NCI-H1694 (cell line): ENCODE measurements at places on chromosomes 16 and 17.

GRCh38 chr17:50938821-50939541, 72.8 kb upstream of the TOB1 start:
- DNase-seq, result no peak

DNA sequence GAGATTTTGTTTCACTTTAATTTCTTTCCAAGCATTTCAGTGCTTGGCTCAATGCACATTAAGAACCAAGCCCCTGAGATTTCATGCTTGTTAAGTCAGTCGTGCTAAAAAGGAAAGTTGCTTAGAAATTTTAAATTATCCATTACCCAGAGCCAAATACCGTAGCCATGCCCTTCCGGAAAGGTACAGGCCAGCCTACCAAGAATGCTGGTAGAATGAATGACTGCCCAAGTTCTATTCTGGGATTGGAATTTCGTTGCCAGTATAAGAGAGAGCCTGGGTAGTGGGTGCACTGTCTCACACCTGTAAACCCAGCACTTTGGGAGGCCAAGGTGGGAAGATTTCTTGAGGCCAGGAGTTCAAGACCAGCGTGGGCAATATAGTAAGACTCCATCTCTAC, 194.0 kb downstream of the KATNIP start:
- no peak for DNase-seq

- DNase-seq, result no peak
Measured at GRCh38 chr16:15521758-15522509, 87.5 kb downstream of the BMERB1 start.

- DNase-seq, result no peak
Measured at GRCh38 chr17:67477687-67478086, 100.6 kb downstream of the PITPNC1 start.

DNA sequence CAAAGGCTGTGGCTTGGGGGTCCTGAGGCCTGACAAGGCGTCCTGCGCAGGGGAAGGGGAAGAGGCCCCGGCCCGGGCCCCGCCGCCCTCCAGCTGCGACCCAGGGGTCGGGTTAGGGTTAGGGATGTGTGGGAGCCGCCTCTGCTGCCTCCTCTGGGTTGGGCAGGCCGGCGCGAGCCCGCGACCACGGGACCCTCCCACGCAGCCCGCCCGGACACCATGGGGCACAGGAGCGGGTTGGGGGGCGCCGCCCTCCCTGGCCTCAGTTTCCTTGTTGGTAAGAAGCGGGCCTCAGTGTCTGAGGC, 386 bp downstream of the CIAO3 start:
- DNase-seq, result no peak

- DNase-seq, result no peak
Measured at GRCh38 chr17:63344383-63344782, 101.7 kb downstream of the CYB561 start.

GRCh38 chr16:80462917-80463316, 77.9 kb upstream of the DYNLRB2 start:
- no peak for DNase-seq

- DNase-seq, result no peak
Measured at GRCh38 chr17:740240-741017, 8.0 kb downstream of the TLCD3A start.

- no peak for DNase-seq
Measured at GRCh38 chr16:57711993-57712392, 17.4 kb downstream of the DRC7 start.

DNA sequence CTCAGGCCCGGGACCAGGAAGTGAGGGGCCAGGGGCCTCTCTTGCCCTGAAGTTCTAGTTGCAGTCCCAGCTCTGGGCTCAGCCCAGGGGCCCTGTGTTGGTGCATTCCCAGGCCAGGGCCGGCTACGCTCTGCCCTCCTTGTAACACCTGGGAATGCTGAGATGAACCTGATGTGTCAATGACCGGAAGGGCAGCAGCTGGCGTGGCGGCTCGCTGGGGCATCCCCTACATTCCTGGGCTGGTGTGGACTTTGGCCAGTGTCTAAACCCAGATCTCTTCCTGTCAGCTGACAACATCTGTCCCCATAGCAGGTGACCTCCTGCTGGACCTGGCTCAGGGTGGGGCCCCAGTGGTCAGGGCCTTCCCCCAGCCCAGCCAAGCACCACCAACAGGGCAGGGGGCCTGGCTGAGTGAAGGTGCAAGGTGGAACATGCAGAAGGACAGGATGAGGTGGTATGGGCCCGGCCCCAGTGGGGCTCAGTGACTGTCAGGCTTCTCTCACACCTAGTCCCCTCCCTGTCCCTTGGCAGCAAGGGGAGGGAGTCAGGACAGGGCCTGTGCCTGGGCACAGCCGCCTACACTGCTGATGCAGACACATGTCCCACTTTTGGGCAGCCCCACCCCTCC, 15.9 kb downstream of the FAM83G start:
- no peak for DNase-seq

DNA sequence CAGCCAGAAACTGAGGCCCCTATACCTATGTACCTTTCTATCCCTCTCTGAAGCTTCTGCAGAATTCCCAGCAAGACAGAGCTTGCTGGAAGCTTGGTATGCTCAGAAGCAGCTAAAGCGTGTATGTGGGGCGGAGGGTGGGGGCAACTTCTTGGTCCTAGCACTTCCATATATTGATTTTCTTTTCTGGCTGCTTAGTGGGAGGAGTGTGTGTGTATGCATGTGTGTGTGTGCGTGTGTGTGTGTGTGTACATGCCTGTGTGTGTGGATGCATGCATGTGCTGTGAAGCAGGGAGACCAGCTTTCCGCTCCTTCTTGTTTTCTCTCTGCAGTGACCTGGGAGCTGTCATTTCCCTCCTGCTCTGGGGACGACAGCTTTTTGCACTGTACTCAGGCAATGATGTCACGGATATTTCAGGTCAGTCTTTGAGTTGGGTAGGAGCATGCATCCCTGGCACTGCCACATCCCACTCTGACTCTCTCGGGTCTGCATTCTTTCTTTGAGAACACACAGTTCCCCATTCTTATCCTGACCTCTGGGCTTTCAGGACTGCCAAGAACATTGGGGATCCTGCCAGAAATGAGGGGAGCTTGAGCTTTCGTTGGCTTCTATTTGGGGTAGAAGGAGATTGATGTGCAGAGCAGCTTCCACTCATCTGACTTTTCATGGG, 10.7 kb downstream of the HPR start:
- no peak for DNase-seq

DNA sequence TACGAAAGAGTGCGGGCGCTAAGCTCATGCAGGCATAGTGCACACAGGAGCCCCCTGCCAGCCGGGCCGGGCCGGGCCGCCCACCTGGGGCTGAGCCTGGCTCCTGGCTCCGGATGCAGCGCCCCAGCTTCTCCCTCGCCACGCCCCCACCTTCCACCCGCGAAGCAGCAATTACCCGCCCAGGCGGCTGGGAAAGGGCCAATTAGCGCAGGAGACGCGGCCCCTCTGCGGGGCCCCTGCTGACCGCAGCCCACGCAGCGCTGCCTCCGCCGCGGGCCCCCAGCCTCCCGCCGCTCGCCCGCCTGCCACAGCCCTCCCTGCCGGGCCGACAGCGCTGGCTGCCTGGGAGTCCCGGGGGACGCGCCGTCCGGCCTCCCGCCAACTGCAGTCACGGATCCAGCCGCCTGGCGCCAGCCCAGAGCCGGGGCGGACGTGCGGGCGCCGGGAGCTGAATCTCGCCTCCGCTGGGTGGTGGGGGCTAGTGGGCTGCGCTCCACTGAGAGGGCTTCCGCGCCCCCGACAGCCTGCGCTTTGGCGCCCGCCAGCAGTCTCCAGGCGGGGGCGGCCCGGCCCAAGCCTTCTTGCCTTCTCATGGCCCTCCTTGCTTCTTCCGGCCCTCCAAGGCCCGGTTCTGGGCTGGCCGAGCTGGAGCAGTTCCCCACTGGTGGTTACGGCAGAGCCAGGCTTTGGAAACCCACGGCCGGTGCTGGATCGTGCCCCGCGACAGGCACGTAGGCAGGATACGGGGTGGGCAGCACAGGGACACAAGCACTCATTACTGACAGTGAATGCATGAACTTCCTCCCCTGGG, 14.9 kb upstream of the CBFB start:
- peak; percentile 10 for DNase-seq

DNA sequence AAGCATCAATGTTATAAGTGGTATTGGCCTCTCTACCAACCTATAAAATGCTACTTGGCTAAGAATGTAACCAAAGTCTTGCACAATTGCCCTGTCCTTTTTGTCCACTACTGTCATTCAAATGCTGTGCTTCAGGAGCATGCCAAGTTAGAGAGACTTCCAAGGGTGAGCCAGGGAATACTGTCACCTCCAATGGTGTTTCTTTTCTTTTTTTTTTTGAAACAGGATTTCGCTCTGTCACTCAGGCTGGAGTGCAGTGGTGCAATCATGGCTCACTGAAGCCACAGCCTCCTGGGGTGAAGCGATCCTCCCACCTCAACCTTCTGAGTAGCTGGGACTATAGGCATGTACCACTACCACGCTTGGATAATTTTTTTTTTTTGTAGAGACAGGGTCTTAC, 43.7 kb upstream of the ERN1 start:
- no peak for DNase-seq

GRCh38 chr17:14762736-14763479, 462.0 kb downstream of the HS3ST3B1 start:
- no peak for DNase-seq

DNA sequence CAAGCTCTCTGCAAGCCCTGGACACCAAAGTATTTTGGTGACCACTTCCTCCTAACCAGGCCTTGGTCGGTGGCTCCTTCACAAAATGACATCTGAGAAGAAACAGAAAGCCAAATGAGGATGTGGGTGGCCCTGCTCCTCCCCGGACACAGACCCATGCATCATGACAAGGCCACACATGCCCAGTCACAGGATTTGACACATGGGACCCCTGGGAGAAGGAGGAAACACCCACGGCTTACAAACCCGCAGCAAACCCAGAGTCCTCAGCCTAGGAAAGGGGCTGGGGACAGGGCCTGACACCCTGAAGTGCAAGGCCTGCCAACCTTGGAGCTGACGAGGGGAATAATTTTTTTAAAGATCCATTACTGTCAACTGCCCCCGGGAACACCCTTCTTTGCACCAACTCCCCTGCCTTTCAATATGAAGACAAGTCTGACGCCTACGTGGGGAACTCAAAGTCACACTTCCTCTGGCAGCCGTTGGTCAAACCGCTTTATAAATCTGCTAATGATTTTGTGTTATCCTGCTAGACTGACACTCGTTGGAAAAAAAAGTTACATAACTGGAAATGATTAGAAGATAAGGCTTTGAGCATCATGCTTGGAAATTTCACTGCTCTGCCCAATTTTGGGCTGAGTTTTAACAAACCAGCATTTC, 41.3 kb downstream of the GAS7 start:
- no peak for DNase-seq

DNA sequence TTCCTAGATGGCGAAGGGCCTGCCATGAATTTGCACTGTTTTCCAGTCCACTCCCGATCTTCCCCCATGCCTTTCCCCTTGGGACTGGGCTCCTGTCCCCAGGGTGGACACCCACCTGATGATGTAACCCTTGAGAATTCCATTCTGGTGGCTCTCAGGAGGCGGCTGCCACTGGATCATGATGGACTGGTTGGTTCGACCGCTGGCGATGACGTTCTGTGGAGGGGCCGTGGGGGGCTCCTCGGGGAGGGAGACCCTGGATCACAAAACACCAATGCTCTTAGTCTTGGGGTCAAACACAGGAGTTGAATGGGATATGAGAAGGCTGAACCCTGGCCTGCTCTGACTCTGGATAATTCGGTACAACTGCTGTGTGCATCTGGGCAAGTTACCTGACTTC, 107.2 kb upstream of the CDC42EP4 start:
- DNase-seq, result no peak

- DNase-seq, result no peak
Measured at GRCh38 chr17:80596760-80597608, 52.3 kb downstream of the RPTOR start.

GRCh38 chr16:78175287-78175686, 75.8 kb downstream of the WWOX start:
- no peak for DNase-seq

GRCh38 chr17:41972571-41973407, 6.2 kb downstream of the CNP start:
- DNase-seq, result no peak

DNA sequence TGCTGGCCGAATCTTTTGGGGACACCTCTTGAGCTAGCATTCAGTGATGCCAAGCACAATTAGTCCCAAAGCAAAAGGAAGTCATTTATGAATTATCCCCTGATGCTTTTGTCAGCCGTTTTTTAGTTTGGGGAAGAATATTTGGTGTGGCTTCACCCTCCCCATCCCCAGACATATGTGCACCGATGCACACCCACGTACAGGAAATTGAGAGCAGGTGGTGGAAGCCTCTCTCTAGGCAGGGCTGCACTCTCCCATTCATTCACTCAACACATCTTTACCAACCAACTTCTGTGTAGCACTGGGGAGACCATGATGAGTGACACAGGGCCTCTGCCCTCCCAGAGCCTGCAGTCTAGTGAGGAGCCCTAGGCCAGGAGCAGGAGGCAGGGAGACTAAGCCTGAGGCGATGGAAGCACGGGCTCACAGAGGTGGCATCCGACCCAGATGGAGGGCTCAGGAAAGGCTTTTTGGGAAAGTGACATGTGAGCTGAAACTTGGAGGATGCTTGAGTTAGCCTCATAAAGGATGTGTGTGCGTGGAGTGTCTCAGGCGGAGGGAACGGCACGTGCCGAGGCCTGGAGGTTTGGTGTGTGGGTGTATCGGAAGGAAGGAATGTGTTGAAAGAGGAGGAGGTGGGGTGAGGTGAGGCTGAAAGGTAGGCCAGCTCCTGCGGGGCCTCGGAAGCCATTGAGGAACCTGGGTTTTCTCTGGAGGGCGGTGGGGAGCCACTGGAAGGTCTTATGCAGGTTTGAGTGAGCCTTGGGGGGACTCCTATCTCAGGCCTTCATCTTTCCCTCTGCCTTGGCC, 43.8 kb downstream of the PSME3IP1 start:
- DNase-seq, result no peak

DNA sequence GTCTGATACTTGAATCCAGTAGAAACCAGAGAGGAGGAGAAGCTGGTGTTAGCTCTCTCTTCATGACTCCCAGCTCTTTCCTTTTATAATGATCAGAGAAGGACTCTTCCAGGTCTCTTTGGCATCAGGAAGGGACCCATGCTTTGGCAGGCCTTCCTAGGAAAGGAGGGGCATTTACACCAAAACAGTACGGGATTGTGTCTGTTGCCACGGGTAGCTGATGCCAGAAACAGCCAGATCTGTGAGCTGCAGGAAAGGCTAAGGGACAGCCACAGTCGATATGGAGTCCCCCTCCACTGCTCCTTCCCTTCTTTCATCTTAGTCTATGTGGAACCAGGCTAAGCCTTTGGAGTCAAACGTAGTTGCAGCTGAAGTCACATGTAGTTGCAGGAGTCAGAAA, 9.3 kb downstream of the CEP295NL start:
- DNase-seq, result no peak

- DNase-seq, result no peak
Measured at GRCh38 chr17:82449131-82449882, 1.2 kb downstream of the CYBC1 start.

GRCh38 chr16:85010931-85011845, at the start of gene ZDHHC7:
TSS of gene ZDHHC7 (minus strand) at chr16:85011535. CDS start at chr16:84990618, 20,917 bp downstream.
- peak; percentile 72 for DNase-seq
